A549 treated with dexamethasone at 1 μM for 4 hours (cell line): ENCODE measurements at places on chromosomes 3 and 15. TPM values are rescaled to one million over a fixed set of nuclear protein-coding genes. Genes with fewer than 3 reads are reported as not detected.

Gene EPHA6
- total RNA-seq = 0.08 to 0.15 TPM (median 0.09 TPM) in 3 of 5 replicates, not detected in the others

Gene PRICKLE2
- 2.7 to 4.0 TPM (median 3.4 TPM) in 5 replicates for total RNA-seq

Gene SEMA3F
- total RNA-seq = 13.4 to 22.0 TPM (median 19.5 TPM) in 5 replicates

Gene ERICH6
- total RNA-seq = 0.07 TPM in 2 of 5 replicates, not detected in the others

Gene NEIL1
- total RNA-seq = 0.82 to 2.6 TPM (median 2.1 TPM) in 5 replicates
